B cell (primary cell): ENCODE measurements at places on chromosomes 2 and 18.

DNA sequence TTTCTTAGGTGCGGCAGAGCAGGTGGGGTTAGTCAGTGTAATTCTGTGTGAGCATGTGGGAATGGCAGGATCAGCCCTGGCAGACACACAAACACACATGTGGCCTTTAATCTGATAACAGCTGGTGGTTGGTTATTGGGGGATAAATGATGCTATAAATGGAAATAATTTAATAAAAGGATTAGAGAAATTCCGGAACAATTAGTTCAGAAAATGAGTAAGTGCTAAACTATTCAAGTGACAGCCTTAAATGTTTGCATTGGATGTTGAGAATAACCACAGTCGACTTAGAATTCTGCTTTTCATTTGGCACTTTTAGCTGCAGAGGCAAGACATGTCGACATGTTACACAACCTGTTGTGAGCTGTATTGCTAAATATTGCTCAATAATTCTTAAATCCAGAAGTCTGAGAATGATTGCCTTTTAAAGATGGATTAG is 7.2 kb downstream of the SMYD1 start:
- no peak for DNase-seq

DNA sequence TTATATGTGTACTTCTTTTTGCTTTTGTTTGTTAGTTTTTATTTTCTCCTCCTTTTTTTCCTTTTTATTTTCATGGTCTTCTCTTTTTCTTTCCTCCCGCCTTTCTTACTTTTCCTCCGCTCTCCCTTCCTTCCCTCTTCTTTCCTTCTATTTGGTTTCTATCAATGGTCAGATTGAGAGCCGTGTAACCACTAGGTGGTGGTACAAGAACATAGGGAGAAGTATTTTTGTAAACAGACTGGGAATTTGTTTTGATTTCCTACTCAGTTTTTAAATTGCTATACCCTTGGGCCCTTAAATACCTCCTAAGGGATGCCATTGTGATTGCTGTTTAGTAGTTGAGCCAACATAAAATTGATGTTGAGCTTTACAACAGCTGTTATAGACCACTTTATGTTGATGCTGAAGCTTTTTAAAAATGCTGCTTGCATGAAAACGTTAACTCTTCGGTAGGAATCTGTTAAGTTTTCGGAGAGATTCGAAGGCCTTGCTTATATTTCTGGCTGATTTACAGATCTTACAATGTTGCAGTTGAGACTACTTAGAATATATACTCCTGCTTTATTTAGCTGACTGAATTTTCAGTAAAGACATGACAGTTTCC is 124.2 kb downstream of the UBE2E3 start:
- peak; percentile 65 for DNase-seq

DNA sequence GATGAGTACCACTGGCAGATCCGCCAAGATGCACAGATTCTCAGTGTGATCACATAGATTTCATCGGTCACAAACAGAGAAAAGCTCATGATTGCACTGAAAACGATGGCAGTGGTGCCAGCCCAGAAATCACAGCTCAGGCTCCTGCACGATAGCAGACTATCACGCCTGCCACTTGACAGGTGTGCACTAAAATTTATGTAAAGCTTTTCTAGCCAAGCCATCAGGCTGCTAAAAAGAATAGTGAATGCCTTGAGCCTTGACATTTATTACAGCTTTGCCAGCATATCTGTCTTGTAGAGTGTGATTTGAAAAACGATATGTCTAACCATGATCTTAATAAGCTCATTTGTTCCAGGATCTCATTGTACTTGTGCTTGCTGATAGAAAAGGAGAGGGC is 409.5 kb upstream of the CWC22 start:
- DNase-seq = no peak

GRCh38 chr18:7645756-7646155 is 78.6 kb downstream of the PTPRM start:
- no peak for DNase-seq
